ENCODE measurements at places on chromosomes 5 and 9.

DNA sequence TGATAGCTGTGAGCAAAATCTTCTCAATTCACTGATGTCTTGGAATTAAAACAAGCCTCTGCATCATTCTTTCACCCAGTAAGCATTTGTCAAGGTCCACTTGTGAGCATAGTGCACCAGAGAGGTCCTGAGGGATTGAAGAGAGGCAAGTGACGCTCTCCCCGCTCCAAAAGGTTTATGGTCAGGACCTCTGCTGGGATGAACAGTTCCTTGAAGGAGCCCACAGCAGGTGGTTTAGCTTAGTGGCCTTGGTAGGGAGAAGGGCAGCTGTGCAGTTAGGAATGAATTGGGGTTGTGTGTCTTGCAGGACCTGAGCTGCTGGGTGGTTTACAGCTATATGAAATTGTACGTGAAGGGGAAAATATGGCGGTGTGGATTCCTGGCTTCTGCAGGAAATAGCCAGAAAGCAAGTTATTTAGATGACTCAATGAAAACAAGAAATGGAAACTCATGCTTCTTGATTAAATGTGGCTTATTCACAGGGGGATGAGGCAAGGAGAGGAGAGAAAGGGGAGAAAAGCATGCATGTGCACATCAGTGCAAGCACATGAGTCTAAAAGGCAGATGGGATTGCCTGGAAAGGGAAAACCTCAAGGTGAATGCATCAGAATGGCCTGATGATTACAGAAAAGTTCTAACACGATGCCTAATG, 42.0 kb downstream of the SUB1 start:
- no peak for DNase-seq

DNA sequence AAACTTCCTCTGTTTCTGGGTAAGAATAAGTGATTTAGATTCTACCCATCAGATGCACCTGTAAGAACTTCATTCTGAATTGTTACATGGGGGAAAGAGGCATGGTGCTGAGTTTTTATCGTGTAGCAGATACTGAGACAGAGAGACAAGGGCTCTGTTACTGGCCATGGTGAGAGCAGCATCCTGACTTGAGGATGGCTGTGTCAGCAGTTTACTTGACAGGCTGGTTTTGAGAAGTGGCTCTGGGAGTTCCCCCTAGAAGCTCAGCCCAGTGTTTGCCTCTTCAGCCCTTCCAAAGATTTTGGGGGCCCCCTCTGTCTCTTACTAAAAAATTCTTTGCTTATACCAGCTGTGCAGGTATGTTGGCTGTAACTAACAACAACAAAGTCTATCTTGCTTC, 510.5 kb downstream of the LRRC70 start:
- no peak for DNase-seq

- DNase-seq, result no peak
Observed at GRCh38 chr9:13318027-13318426, 38.5 kb upstream of the MPDZ start.

GRCh38 chr5:28084069-28084468, 1045.7 kb upstream of the CDH9 start:
- DNase-seq, result no peak

DNA sequence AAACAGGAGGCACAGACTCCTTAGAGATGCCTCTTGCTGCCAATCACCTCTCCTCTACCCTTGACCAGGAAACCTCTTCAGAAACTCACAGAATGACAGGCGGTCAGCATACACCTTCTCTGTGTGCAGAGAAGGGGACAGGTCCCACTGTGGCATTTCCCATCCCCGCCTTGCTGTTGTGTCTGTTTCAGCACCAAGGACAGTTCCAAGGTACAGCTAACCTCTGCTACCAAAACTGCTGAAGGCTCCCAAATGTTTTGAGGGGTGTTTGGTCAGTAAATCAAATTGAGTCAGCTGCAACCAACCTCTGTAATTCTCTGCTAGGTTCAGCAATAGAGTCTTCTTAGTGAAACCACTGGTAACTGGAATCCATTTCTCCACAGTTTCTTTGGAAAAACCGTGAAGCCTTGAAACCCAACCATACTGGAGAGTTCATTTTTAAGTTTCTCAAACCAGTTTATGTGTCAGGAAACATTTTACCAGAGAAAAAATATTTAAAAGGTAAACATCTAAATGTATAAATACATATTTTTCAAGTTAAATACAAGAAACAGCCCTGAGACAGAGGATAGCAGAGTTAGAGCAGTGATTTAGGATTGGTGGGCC, 122.0 kb downstream of the DRD1 start:
- DNase-seq, result peak; percentile 23

DNA sequence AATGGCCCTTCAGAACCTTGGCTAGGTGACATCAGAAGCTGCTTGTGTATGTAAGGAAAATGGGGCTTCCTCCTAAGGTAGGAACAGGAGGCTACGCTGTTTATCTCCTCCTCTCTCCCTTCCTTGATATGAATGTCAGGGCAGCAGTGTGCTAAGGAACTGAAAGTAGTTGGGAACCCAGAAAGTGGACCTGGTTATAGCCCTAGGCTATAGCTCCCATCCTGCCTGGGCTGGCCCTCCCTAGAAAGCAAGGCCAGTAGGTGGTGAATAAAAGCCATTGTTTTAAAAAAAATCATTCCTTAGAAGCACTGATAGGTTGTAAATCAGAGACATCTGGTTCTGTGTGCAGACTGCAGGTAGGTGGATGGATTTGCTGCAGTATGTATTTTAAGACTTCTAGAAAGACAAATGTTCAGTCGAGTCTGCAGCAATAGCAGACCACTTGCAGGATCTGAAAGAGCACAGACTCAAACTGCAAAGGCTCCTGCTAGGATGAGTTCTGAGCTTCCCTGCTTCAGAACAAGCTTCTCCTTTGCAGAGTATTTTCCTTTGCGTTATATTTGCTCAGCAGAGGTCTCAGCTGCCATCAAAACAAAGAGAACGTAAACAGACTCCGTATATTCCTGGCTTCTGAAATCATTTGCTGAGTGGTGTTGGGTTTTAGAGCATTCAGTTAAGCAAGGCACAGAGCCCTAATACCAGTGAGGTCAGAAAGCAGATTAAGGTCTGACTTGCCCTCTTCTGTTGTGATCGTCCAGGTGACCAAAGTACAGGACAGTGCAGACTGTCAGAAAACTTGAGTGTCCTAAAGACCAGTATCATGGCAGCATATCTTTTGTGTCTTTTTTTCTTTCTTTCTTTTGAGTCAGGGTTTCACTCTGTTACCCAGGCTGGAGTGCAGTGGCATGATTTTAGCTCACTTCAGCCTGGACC, 20.1 kb upstream of the CFAP157 start:
- no peak for DNase-seq

Data from EL (cell line).